Smooth muscle cell of the brain vasculature (primary cell): ENCODE measurements at places on chromosomes 3 and 15.

DNA sequence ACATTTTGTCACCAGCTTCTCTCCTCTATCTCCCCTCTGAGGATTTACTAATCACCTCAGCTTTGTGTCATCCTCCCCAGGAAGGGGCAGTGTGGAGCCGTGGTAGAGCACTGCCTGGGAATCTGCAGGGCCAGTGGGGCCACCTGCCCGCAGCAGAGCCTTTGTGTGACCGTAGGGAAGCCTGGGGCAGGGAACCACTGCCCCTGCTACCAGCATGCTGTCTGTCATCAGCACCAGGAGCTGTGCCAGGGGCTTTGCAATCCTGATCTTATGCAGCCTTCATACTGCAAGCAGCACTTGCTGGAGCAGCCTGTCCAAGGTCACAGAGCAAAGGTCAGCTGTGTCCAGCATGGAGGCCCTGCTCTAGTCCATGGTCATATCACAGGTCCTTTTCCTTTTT lies 170.2 kb upstream of the IL12A start:
- no peak for DNase-seq

DNA sequence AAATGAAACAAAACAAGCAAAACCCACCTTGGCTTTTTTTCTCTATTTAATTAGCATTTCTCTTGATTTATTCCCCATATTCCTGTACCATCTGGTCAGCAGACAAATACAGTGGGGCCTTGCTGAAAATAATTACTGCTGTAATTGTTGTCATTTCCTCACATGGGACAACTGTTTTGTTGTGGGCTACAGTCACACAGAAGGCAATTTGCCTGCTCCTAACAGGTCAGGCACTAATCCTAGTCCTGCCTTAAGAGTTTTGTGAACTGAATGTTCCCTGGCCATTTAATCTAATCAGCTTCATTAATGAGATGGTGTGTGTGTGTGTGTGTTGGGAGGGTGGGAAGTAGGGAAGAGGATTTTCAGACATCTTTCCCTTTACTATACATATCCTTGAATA lies 11.6 kb downstream of the TRPC1 start:
- no peak for DNase-seq

- DNase-seq: no peak
These were observed 12.5 kb downstream of the XYLB start for GRCh38 chr3:38359038-38359437.

DNA sequence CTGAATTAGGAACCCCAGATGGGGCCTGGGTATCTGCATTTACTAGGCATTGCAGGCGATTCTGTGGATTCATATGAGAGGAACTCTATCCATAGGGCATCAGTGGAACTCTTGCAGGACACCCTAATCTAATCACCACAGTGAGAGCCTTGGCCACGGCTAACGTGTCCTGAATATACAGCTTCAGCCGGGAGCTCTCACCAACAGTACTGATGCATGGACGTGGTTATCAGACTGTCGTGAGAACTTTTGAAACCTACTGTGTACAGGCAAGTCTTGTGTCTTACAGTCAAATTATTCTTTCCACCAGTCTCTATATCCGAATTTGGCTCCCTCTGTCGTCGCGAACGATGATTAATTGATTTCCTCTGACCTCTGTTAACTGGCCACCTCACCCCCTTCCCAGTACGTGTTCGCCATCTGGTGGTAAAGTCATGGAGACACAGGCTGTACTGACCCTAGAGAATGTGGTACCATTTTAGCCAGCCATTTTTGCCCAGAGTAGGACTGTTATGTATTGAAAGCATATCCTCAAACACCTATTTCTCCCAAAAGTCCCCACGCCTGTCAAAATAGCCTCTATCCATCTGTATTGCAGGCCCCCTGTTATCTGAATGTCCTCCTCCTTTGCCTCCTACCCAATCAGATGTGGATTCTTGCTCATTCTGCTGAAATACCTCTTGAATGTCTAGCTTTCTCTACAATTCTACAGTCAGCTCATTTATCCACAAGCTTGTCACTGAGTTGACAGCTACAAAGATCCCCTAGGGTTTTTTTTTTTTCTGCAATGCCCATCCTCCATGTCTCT lies 39.7 kb downstream of the GLDN start:
- DNase-seq: no peak

- DNase-seq: no peak
These were observed 274.6 kb upstream of the ROPN1 start for GRCh38 chr3:124266487-124266886.

- no peak for DNase-seq
These were observed 15.3 kb downstream of the HDAC11 start for GRCh38 chr3:13495351-13495813.

DNA sequence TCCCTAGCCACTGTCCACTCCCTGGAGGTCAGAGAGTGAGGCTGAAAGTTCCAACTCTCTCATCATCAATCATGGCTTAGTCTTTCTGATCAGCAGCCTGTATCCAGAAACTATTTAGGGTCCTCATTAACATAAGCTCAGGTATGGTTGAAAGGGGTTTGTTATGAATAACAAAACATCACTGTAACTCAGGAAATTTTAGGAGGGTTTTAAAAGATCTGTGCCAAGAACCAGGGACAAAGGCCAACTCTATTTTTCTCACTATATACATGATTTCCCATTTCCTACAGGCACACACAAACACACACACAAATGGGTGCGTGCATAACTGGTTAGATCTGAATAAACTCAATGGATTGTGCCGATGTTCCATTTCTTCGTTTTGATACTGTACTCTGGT lies 23.6 kb downstream of the STOML1 start:
- DNase-seq: no peak
